Hematopoietic multipotent progenitor cell treated with erythropoietin and hydrocortisone succinate and interleukin-3 and kit ligand, for 6 days (in vitro differentiated cells): ENCODE measurements at places on chromosomes 3 and 15.

DNA sequence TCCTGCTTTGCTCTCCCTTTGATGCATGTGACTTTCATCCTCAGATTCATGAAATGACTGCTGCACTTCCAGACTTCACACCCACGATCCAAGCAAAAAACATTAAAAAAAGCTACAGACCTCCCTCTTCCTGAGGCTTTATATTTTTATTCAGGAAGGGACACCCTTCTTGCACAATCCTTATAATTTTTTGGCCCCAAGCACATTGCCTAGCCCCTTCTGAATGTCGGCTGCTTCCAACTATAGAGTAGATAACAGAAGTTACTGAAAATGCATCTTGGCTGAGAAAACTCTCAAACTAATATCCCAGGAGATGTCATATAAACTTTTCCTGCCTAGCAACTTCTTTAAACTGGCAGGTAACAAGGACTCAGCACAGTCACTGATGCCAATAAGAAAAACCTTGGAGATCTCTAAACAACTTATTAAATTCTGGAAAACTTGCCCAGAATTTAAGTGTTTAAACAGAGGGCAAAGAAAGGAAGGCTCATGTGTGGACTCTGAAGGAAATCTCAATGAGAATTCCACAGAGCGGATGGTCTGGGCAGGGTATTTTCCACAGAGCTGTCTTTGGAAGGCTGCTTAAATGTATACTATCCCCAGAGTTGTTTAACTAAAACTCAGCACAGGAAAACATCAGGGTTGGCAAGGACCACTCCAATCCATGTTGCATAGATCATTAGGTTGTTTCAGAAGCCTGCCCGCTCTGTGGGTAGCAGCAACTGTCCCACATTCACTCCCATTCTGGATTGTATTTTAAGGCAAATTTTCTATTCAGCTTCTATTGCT, 746.8 kb upstream of the LMCD1 start:
- DNase-seq: no peak

- DNase-seq: peak; percentile 17
Measured at GRCh38 chr15:76197703-76198455, 113.4 kb downstream of the ETFA start.

- DNase-seq: no peak
Measured at GRCh38 chr15:40838756-40839155, 5.1 kb upstream of the SPINT1 start.

GRCh38 chr3:117722856-117723255, 1013.3 kb downstream of the TUSC7 start:
- no peak for DNase-seq

DNA sequence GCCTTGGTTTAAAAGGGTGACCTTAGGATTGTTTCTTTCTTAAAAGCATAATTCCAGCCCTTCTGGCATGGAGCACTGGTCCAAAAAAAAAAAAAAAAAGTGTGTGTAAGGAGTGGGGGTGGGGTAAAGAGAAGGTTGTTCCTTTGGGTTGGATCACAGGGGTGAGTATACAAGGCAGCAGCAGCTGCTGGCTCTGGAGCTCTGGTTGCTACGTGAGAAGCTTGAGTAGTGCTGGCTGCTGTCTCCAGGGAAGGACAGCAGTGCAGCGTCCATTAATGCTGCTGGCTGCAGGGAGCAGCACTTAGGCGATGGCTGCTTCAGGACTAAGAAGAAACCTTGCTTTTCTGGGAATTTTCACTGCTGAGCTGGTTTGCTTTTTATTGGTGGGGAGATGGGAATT, 2.3 kb downstream of the SETD5 start:
- peak; percentile 74 for DNase-seq
